ENCODE measurements at places on chromosomes 12 and 14.
A peak's percentile ranks its signal among the peaks of the same experiment; 100 is the strongest.

DNA sequence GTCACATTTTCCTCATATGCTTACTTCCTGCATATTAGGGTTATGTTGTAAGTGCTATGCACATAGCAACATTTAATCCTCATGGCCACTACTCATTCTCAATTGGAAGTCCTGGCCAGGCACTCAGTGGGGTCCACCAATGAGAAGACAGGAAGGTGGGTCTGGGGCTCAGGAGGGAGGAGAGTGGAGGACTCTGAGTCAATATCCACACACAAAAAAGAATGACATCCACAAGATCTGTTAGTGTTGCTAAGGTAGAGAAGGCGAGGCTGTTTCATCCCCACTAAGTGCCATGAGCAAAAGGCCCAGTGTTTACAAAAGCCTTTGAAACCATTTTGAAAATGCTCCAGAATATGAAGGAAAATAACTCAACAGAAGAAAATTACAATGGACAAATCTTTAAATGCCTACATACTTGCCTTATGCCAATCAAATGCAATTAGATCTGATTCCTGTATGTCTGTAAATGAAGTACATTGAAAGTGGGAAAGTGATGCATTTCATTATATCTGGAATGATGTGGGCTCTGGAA lies 53.9 kb downstream of the EID3 start:
- DNase-seq = no peak
- no peaks in the 10 kb centered on the region for H3K27me3 ChIP-seq
- H3K4me1 ChIP-seq = no peaks in the 10 kb centered on the region
- H3K4me3 ChIP-seq = no peak overlapping the region
- no peak overlapping the region for H3K27ac ChIP-seq
- H3K36me3 ChIP-seq = no peaks in the 10 kb centered on the region

GRCh38 chr12:79838359-79838758 lies 96.5 kb downstream of the PPP1R12A start:
- H3K27me3 ChIP-seq = no peaks in the 10 kb centered on the region
- DNase-seq = no peak
- H3K36me3 ChIP-seq = peaks cover 11% of the 10 kb centered on the region
- no peak overlapping the region for H3K27ac ChIP-seq
- no peak overlapping the region for H3K4me3 ChIP-seq

- H3K4me1 ChIP-seq = no peaks in the 10 kb centered on the region
- no peak overlapping the region for H3K27ac ChIP-seq
- H3K36me3 ChIP-seq = no peaks in the 10 kb centered on the region
- H3K4me3 ChIP-seq = no peak overlapping the region
- no peaks in the 10 kb centered on the region for H3K27me3 ChIP-seq
Measured at GRCh38 chr12:28811457-28811856, 337.6 kb upstream of the FAR2 start.

DNA sequence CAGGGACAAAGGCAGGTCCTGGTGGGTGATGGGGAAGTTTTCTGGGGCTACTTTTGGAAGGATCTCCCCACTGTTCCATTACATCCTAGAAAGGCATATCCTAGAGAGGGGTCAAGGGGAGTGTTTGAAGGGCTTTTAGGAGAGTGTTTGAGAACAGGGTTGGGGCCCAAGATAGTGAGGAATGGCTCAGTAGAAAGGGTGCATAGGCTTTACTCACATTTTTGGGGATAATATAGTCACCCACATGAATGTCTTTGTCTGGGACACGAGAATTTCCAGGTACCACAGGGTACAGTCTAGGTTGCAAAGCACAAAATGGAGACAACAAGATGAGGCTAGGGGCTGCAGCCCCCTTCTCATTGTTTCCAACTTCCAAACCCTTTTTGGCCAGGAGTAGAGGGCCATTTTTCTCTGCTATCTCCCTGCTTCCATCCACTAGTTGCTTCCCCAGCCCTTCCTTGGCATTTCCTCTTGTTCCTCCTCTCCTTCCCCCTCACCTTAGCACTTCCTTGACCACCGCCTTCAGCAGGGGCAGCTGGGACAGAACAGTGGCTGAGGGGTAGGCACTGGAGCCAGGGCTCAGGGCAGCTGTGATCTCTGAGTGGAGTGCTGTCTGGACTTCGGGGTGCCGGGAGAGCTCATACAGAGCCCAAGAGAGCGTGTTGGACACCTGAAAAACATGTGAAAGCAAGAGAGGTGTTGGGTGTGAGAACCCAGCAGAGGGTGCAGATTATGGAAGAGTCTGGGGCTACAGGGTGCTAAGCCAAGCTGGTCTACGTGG lies 2.8 kb downstream of the CYP27B1 start:
- no peak for DNase-seq
- peak overlapping the region; percentile 68 for H3K4me3 ChIP-seq
- peaks cover 29% of the 10 kb centered on the region for H3K4me1 ChIP-seq
- H3K36me3 ChIP-seq = peaks cover 1% of the 10 kb centered on the region
- H3K27me3 ChIP-seq = peaks cover 19% of the 10 kb centered on the region
- no peak overlapping the region for H3K27ac ChIP-seq

GRCh38 chr14:102043251-102044025 lies 43.4 kb downstream of the HSP90AA1 start:
- no peak for DNase-seq
- no peaks in the 10 kb centered on the region for H3K4me1 ChIP-seq
- H3K36me3 ChIP-seq = peaks cover 85% of the 10 kb centered on the region
- no peak overlapping the region for H3K27ac ChIP-seq

DNA sequence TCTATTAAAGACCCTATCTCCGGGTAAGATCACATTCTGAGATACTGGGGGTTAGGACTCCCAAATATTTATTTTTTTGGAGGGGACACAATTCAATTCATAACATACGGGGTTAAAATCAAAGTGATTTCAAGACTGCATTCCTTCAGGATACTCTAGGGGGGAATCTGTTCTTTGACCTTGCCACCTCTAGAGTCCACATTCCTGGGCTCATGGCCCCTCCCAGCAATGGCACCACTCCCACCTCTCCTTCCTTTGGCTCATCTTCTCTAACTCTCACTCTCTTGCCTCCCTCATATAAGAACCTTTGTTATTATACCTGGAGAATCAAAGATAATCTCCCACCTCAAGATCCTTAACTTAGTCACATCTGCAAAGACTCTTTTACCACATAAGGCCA lies 79.5 kb downstream of the CAND1 start:
- H3K4me3 ChIP-seq = no peak overlapping the region
- H3K36me3 ChIP-seq = no peaks in the 10 kb centered on the region
- DNase-seq = no peak
- H3K27ac ChIP-seq = no peak overlapping the region

DNA sequence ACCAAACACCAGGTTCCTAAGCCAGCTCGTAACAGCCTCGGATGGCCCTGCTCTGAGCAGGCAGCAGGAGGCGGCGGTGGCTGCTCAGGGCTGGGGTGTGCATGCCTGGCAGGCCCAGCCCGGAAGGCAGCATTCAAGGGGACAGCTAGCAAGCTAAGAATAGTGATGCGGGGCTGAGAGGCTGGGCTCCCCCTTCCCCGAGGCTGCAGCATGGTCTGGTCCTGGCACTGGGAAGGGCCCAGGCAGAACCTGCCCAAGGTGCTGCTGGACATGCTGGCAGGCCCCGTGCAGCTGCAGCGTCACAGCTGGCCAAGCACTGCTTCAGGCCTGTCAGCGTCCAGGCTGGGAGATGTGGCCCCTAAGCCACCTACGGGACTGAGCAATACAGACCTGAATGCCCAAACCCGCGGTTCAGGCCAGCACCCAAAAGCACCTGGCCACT lies 26.4 kb upstream of the NUDT14 start:
- H3K27me3 ChIP-seq = no peaks in the 10 kb centered on the region
- no peak for DNase-seq
- no peak overlapping the region for H3K4me3 ChIP-seq
- peaks cover 9% of the 10 kb centered on the region for H3K36me3 ChIP-seq

- DNase-seq = no peak
- H3K4me3 ChIP-seq = no peak overlapping the region
- H3K27ac ChIP-seq = no peak overlapping the region
Measured at GRCh38 chr12:95336387-95337067, 118.9 kb downstream of the VEZT start.

DNA sequence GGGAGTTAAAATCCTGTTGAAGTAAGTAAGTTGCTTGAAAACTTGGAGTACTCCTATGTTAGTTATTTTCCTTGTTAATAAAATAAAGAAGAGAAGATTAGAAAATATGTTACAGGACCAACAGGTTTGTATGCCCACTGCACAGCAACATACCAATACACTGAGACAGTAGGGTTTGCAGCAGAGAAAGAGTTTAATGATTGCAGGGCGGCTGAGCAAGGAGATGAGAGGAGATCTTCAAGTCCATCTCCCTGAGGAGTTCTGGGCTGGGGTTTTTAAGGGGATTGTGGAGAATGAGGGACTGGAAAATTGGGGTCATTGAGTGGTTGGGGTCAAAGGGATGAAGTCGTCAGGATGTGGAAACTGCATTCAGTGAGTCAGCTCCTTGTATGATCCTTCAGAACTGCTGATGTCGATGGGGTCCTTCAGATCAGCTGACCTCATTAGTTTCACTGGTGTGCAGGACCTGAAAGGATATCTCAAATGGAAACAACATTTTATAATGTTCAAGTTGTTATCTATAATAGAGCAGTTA lies 4.3 kb upstream of the HSD17B6 start:
- H3K4me1 ChIP-seq = no peaks in the 10 kb centered on the region
- no peak overlapping the region for H3K27ac ChIP-seq
- H3K4me3 ChIP-seq = no peak overlapping the region
- H3K36me3 ChIP-seq = no peaks in the 10 kb centered on the region

DNA sequence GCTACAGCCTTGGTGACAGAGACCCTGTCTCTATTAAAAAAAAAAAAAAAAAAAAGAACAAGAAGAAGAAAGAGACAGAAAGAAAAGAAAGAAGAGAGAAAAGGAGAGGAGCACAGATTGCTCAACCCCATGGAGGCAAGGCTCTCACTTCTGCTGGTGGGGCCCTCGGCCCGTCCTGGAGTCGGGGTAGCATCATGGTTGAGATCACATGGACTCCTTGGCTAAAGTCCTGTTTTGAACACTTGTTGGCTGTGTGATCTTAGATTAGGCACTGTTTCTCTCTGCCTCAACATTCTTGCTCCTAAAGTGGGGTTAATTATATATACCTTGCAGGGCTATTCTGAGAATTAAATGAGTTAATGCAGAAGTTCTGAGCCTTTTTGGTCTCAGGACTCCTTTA lies 207.7 kb downstream of the CACNA1C start:
- no peaks in the 10 kb centered on the region for H3K4me1 ChIP-seq
- H3K27me3 ChIP-seq = no peaks in the 10 kb centered on the region
- H3K27ac ChIP-seq = no peak overlapping the region
- no peak overlapping the region for H3K4me3 ChIP-seq
- H3K36me3 ChIP-seq = no peaks in the 10 kb centered on the region

DNA sequence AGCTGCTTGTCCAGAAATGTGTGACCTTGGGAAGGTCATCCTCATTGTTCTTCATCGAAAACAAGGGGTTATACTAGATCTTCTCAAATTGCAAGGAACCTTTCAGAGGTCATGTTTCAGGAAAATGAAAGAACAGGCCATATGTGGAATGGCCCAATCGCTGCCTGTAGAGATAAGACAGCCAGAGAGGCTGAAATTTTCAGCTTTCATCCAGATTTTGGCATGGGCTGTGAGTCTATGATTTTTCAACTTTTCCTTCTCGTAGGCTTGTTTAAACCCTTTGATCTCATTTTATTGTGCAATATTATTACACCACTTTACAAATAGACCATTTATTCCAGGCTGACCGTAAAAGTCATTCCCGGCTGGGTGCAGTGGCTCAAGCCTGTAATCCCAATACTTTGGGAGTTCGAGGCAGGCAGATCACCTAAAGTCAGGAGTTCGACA lies 17.1 kb upstream of the ATXN2 start:
- no peaks in the 10 kb centered on the region for H3K4me1 ChIP-seq
- no peak overlapping the region for H3K27ac ChIP-seq
- H3K36me3 ChIP-seq = no peaks in the 10 kb centered on the region
- DNase-seq = no peak

DNA sequence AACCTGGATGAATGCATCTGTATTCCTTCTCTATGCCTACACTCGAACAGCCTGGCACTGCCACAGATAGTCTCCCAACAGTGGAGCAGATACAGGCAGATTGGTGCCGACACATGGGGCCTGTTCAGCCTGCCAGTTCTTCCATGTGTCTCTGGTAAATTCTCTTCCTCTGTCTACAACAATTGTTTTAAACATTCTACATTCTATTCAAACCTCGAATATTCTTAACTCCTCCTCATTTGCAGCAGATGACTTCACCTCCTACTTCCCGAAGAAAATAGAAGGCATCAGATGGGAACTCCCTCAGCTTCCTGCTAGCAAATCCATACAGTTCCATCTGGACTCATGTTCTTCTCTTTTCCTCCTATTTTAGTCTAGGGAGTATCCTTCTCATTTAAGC lies 43.1 kb upstream of the OTOGL start:
- no peak overlapping the region for H3K4me3 ChIP-seq
- no peaks in the 10 kb centered on the region for H3K4me1 ChIP-seq
- DNase-seq = no peak
- H3K36me3 ChIP-seq = no peaks in the 10 kb centered on the region
- no peak overlapping the region for H3K27ac ChIP-seq
- no peaks in the 10 kb centered on the region for H3K27me3 ChIP-seq

DNA sequence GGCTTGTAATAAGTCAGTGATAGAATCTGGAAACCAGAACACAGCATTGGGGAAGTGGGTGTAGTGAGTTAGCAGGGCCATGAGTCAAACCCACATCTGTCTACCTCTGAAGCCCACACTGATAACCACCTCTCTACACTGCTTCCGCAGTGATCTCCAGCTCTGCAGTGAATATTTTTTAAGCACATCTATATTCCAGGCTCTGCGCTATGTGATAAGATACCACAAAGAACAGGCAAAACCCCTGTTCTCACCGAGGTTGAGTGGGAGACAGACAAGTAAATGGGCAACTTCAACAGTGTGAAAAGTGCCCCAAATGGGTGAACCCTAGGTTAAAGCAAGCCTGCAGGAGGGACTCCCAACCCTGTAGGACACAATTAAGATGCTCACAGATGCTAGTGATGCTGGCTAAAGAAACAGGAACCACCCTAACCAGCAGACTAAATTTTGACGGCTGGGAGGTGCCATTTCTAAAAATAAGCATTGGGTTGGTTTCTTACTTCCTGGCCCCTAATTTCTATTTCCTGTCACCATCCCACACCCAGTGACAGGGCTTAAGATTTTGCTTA lies 375.0 kb downstream of the DPF3 start:
- H3K36me3 ChIP-seq = no peaks in the 10 kb centered on the region
- peak overlapping the region; percentile 21 for H3K4me3 ChIP-seq
- no peak overlapping the region for H3K27ac ChIP-seq
- no peak for DNase-seq
- peaks cover 34% of the 10 kb centered on the region for H3K4me1 ChIP-seq
- H3K27me3 ChIP-seq = no peaks in the 10 kb centered on the region

- no peaks in the 10 kb centered on the region for H3K4me1 ChIP-seq
- H3K36me3 ChIP-seq = no peaks in the 10 kb centered on the region
- H3K27ac ChIP-seq = no peak overlapping the region
- H3K27me3 ChIP-seq = no peaks in the 10 kb centered on the region
- no peak for DNase-seq
- no peak overlapping the region for H3K4me3 ChIP-seq
Measured at GRCh38 chr12:120592121-120593049, 11.2 kb upstream of the POP5 start.

- H3K27me3 ChIP-seq = no peaks in the 10 kb centered on the region
- peaks cover 48% of the 10 kb centered on the region for H3K4me1 ChIP-seq
- DNase-seq = no peak
- H3K36me3 ChIP-seq = peaks cover 16% of the 10 kb centered on the region
- H3K27ac ChIP-seq = no peak overlapping the region
- no peak overlapping the region for H3K4me3 ChIP-seq
Measured at GRCh38 chr14:95513291-95513690, 3.2 kb downstream of the SYNE3 start.

- H3K4me1 ChIP-seq = no peaks in the 10 kb centered on the region
- no peak overlapping the region for H3K4me3 ChIP-seq
- H3K36me3 ChIP-seq = no peaks in the 10 kb centered on the region
Measured at GRCh38 chr12:45138609-45139008, 77.3 kb upstream of the ANO6 start.

GRCh38 chr12:79532907-79533288 lies 157.9 kb downstream of the PAWR start:
- no peaks in the 10 kb centered on the region for H3K27me3 ChIP-seq
- H3K4me3 ChIP-seq = no peak overlapping the region
- DNase-seq = no peak
- H3K4me1 ChIP-seq = no peaks in the 10 kb centered on the region
- no peaks in the 10 kb centered on the region for H3K36me3 ChIP-seq

All from effector memory CD4-positive, alpha-beta T cell (primary cell).